CD8-positive, alpha-beta T cell (primary cell): ENCODE measurements at places on chromosomes 6 and 20.

- no peak for DNase-seq
Measured at GRCh38 chr20:63232235-63233060, 3.3 kb upstream of the BIRC7 start.

GRCh38 chr20:36177716-36178115, 23.2 kb downstream of the EPB41L1 start:
- DNase-seq = no peak

- DNase-seq = no peak
Measured at GRCh38 chr20:16479666-16480065, 93.6 kb downstream of the KIF16B start.

- DNase-seq = no peak
Measured at GRCh38 chr20:47535088-47535487, 33.4 kb downstream of the NCOA3 start.

GRCh38 chr6:147879031-147879580, 370.6 kb downstream of the SAMD5 start:
- DNase-seq = no peak

DNA sequence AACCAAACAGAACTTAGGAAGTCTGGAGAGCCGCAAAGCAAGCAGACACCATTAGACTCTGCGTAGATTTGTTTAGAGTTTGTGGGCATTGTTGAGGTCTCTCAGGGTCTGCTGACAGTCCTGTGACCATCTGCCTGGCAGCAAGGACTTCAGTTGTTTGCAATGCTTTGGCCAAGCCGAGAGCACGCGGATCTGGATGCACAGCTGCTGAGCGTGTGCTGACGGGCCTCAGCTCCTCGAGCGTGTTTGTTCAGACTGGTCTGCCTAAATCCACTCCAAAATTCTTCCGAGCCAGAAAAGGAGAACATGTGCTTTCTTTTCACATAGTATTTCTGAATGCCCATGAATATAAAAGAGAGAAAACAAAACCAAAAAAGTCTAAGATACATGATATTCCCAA, 159.0 kb downstream of the ZNF217 start:
- DNase-seq = no peak

- DNase-seq = no peak
Measured at GRCh38 chr20:47427746-47428145, 71.2 kb upstream of the ZMYND8 start.

GRCh38 chr20:658731-659291, 5.8 kb upstream of the SRXN1 start:
- no peak for DNase-seq

DNA sequence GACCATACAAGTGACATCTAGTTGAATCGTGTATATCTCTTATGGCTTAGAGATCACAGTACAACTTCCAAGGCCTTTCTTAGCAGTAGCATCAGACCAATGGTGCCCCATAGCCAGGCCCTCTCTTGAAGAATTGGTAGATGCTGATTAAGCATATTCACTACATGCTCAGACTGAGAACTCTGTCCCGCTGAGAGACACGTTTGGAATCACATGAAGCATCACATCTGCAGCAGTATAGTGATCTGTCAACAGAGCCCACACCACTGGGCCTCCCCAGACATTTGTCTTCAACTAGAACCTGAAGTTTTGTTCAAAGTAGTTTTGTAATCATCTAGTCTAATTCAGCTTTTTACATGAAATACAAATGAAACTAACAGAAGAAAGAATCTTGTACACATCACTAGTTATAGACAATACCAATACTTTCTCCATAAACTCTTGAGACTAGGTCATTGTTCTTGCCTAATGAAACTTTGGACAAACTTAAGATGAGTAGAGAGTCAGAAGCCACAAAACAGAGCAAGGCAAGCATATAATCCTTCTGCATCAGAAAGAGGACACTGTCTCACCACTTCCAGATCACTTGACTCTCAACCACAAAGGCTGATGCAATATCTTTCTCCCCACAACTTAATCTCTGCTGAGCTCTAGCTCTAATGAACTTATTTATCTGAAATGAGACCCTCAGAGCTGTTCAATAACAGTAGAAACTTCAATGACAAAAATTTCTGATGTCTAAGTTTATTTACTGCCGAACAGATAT, 182.7 kb downstream of the TBX18 start:
- DNase-seq = no peak

GRCh38 chr6:21596949-21597682, 3.6 kb downstream of the SOX4 start:
- no peak for DNase-seq

DNA sequence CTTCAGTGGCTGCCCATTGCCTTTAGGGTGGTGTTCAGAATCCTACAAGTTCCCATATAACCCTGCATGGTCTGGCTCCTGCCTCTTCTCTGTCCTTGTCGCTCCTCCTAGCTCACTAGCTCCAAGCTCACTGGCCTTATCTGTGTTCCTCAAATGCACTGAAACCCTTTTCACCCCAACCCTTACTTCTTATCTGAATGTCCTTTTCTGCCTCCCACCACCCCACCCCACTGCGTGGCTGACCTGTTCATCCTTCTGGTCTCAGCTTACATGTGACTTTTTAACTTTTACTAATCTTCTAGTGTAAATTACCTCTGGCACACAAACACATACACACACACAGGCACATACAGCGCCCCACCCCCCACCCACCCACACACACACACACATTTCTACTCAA, 41.0 kb upstream of the GLP1R start:
- no peak for DNase-seq

GRCh38 chr6:105993341-105994117, 92.6 kb upstream of the PRDM1 start:
- no peak for DNase-seq

GRCh38 chr6:9292975-9293374, 857.6 kb upstream of the SLC35B3 start:
- no peak for DNase-seq

GRCh38 chr20:53996584-53997486, 73.6 kb downstream of the BCAS1 start:
- DNase-seq = no peak

DNA sequence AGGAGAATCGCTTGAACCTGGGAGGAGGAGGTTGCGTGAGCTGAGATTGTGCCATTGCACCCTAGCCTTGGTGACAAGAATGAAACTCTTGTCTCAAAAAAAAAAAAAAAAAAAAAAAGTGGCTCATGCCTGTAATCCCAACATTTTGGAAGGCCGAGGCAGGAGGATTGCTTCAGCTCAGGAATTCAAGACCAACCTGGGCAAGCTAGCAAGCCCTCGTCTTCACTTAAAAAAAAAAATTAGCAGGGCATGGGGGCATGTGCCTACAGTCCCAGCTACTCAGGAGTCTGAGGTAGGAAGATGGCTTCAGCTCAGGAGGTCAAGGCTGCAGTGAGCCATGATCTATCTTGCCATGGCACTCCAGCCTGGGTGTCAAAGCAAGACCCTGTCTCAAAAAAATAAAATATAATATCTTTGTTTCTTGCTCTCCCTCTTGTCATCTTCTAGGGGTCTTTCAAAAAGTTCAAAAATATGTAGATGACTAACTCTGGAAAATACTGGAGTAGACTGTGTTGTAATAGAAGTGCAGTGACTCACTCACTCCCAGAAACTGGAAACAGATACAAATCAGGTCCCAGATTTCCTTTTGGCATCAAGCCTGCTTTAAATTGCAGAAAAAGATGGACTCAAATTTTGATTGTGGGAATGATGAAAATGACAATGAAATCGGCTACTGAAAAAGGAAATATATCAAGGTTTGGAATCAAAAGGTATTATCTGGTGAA, 2.8 kb upstream of the GINM1 start:
- no peak for DNase-seq

DNA sequence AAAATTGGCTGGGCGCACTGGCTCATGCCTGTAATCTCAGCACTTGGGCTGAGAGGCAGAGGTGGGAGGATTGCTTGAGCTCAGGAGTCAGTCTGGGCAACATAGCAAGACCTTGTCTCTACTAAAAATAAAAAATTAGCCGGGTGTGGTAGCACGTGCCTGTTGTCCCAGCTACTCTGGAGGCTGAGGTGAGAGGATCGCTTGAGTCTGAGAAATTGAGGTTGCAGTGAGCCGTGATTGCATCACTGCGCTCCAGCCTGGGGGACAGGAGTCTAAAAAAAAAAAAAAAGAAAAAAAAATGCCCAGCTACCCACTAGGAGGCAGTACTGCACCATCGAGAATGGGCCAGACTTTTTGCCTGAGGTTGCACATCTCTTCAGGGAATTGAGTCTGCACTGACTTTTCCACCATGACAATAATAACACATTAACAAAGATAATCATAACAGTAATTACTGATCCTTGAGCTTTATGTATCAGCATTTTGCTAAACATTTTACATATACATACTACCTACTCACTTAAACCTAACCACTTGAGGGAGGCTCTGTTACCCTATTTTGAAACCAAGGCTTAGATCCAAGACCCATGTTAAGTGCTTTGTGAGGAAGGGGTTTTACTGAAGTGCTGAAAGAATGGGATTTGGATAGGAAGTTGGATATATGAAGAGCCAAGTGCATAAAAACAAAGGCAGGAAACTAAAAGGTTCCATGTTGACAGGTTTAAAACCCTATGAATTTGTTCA, 21.0 kb downstream of the SRSF3 start:
- no peak for DNase-seq

- no peak for DNase-seq
Measured at GRCh38 chr20:2507875-2508630, 662 bp downstream of the ZNF343 start.

- DNase-seq = no peak
Measured at GRCh38 chr6:89895276-89895874, 1.1 kb downstream of the GJA10 start.

GRCh38 chr6:89348372-89348771, 4.2 kb downstream of the UBE2J1 start:
- no peak for DNase-seq

- DNase-seq = no peak
Measured at GRCh38 chr6:119395192-119395591, 45.6 kb upstream of the MAN1A1 start.

- DNase-seq = no peak
Measured at GRCh38 chr20:1536893-1537730, 20.4 kb downstream of the SIRPD start.
